Naive thymus-derived CD4-positive, alpha-beta T cell (primary cell): ENCODE measurements at places on chromosomes 6 and 20.

DNA sequence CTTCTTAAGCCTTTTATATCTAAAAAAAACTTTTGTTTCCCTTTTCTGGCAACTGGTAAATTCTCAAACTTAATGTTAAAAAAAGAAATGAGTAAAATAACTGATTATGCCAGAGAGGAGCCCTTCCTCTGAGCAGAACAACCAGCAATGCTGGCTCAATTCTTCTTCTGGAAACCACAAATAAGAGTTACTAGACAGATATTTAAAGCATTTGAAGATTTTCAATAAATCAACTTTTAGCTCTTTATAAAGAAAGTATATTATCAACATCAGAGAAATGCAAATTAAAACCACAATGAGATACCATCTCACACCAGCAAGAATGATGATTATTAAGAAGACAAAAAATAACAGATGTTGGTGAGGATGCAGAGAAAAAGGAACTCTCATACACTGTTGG is 61.1 kb upstream of the TCF21 start:
- no peak for DNase-seq

DNA sequence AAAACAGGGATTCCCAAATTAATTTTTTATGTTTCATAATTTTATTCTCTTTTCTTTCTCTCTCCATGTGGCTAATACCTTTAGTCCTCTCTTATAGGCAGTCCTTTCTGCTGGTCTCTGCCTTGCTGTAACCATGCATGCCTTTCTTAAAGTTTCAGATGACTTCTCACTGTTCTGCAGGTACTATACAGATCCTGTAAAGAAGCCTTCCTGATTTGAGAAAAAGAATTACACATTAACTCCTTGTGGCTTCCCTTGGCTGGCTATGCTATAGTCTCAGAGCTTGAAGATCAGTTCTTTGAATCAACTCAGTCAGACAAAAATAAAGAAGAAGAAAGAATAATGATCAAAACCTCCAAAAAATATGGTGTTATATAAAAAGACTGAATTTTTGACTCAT is 7.3 kb upstream of the GPR63 start:
- no peak for DNase-seq

DNA sequence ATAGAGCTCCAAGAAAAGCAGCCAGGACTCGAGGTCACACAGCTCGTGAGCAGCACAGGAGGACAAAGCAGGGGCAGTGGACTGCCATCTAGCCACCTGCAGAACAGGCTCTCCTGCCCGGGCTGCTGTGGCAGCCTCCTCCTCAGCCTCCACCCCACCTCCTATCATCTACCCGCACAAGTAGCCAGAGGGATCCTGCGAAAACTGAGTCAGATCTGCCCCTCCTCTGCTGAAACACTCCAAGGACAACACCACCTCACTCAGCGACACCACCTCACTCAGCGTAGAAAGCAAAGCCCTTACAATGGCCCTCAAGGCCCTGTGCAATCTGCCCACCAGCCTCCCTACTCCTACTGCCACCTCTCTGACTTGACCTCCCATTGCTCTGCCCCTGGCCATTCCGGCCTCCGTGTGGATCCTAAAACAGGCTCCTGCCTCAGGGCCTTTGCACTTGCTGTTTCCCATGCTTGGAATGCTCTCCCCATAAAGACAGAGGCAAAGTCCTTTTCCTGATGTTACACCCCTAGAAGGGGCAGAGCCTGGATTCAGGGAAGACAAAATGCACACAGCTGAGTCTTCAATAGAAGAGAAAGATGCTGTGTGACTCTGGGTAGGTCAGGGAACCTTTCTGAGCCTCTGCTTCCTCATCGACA is 19.3 kb downstream of the PREX1 start:
- no peak for DNase-seq

- DNase-seq: peak; percentile 12
Observed at GRCh38 chr6:134186355-134186754, 131.6 kb downstream of the SGK1 start.
